ENCODE measurements at places on chromosomes 13 and 19.

DNA sequence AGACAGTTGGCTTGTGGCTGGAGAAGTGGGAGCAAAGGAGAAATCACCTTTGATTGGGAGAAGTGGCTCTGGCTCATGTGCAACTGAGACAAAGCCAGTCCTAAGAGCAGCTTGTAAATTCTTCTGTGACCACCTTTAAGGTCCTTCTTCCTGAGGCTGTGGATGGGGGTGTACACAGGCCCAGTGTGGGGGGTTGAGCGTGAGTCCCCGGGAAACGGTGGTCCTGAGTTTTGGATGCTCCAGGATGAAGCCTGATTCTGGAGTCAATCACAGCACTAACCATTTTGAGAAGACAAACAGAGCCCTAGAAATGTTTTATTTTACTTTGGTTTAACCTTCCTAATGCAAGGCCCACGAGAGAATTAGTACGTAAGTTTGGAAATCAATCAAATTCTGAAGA is 3.9 kb upstream of the CEBPA start:
- DNase-seq: no peak

- DNase-seq: no peak
Measured at GRCh38 chr19:50417111-50418081, 1.3 kb upstream of the SPIB start.

- no peak for DNase-seq
Measured at GRCh38 chr19:47036097-47036651, 12.2 kb downstream of the TMEM160 start.

DNA sequence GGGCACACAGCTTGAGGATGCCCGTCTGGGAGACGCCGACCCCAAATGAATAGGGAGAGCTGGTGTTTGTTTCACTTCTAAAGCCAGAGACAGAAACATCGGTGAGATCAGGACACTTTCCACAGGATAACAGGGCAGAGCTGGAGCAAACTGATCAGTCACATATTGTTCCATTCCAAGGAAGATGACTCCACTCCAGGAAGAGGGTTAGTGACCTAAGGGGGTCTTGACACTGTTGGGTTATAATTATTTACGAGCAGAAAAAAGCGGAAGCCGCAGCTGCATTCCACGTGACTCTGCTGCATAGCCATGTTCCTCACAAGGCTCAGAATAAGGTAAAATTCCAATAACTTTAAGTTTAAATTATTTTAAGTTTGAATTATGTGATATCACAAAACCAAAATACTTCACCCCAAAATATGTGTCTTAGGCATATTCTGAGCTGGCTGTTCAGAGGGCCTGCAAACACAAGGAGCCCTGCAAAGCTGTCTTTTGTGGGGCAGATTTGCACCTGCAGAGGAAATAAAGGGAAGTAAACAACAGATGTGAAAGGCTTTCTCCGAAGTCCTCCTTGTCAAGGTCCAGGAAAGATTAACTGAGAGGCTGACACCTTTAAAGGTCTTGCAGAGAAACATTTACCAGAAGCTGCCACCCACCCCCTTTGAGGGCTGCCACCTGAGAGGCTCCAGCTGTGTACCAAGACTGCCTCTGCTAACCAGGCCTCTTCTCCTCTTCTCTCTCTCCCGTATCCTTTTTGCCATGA is 819.2 kb downstream of the UQCRFS1 start:
- DNase-seq: no peak

DNA sequence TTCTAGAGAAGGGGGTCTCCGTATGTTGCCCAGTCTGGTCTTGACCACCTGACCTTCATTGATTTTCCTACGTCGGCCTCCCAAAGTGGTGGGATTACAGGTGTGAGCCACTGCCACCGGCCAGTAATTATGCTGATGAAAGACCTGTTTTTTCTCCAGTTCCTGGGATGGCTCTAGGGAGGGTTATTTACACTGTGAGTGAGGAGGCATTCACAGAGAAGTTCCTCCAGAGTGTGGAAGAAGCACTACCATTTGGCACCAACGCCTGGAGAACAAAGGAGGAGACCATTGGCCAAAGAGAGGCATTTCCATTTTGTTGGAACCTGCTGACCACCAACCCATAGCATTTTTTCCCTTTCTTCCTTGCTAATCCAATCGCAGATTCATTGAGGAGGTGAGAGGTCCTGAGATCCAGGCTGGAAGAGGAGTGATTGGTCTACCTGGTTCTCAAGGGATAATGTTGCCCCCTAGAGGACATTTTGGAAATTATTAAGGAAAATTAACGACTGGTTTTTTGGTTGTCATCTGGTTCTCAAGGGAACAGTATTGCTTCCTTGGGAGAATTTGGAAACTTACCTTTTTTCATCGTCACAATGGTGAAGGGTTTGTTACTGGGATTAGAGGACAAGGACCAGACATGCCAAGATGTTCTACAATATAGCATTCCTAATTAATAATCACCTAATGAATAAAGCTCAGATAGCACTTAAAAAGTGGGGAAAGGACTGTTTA is 5.5 kb upstream of the SAE1 start:
- no peak for DNase-seq

- DNase-seq: no peak
Measured at GRCh38 chr13:79382545-79383275, 23.3 kb downstream of the RBM26 start.

- no peak for DNase-seq
Measured at GRCh38 chr19:11693505-11694499, 44.9 kb downstream of the ZNF823 start.

- peak; percentile 74 for DNase-seq
Measured at GRCh38 chr19:40191836-40192646, 815 bp downstream of the MAP3K10 start.

DNA sequence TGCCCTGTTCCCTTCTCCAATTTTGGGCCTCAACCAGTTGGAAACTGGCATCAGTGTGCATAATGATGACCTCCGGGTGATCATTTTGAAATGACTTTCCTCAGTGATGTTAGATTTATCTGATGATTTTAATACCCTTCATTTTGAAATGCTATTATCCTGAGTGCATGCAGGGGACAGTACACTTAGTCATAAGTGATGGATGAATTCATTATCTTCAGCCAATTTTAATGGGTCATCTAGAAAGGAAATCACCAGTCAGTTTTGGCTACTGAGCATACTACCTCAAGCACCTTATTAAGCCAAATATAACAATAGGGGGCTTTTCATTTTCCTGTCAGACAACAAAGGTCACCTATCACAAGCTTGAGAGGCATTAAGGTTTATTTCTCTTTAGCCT is 118.5 kb upstream of the MIR17HG start:
- no peak for DNase-seq

- DNase-seq: no peak
Measured at GRCh38 chr13:67341406-67341805, 111.3 kb upstream of the PCDH9 start.

- DNase-seq: no peak
Measured at GRCh38 chr19:57249329-57249728, 8.9 kb downstream of the ZNF805 start.

DNA sequence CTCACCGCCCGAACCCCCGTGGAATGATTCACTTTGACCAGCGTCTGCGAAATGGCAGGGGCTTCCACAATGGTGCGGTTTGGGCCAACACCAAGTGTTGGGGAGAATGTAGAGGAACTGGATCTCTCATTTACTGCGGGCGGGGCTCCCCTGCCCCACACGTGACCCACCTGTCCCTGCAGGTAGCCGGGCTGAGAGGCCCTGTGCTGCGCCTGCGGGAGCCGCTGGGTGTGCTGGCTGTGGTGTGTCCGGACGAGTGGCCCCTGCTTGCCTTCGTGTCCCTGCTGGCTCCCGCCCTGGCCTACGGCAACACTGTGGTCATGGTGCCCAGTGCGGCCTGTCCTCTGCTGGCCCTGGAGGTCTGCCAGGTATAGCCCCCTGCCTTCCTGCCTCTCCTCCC is 5.8 kb upstream of the FLT3LG start:
- no peak for DNase-seq

- DNase-seq: no peak
Measured at GRCh38 chr19:55015126-55015525, 22.9 kb downstream of the GP6 start.

- DNase-seq: no peak
Measured at GRCh38 chr19:32831611-32832010, 38.0 kb downstream of the SLC7A9 start.

DNA sequence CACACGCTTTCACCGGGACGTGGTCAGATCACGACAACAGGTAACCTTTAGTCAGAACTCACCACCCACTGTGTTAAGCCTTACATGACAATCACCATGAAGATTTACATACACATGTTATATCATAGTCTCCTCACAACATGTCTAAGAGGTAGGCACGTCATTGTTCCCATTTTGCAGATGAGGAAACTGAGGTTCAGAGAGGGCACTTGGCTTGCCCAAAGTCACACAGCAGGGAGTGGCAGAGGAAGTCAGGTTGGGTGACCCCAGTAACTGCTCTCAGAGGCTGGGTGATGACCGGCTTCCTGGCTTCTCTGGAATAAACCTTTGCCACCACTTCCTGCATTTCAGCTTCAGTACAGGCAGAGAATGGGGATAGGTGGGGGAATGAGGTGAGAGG is 5.3 kb downstream of the KLK10 start:
- no peak for DNase-seq

DNA sequence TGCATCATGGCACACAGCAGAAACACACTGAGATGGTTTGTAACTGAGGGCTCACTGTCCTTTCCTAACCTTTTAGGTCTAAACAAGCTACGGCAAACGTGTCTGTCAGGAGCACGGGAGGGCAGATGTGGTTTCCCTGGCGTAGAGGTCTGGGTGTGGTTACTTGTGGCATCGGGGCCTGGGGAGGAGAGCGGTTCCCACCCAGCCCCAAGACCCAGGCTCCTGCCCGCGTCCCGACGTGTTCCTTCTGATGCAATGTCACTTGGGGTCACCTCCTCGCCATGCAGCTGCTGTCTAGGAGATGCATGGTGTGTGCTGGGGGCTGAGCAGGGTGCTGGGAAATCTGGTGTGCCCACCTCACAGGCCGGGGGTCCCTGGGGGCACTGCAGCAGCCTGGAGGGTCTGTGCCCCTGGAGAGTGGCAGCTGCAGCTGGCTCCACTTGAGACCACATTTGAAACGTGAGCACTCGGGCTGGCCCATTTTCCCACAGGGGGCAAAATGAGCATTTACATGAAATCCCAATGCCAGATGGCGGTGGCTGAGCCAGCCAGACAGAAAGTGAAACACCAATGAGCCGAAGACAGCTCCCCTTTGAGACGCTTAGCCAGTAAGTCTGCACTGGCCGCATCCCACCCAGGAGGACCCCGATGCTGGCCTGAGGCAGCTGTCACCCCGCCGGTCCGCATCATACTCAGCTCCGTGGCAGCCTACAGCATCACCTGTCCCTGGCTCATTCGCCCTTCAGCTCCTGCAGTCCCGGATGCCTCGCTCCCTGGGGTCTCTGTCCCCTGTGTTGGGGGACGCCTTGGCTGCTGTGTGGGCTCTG is 22.3 kb upstream of the MYDGF start:
- no peak for DNase-seq

DNA sequence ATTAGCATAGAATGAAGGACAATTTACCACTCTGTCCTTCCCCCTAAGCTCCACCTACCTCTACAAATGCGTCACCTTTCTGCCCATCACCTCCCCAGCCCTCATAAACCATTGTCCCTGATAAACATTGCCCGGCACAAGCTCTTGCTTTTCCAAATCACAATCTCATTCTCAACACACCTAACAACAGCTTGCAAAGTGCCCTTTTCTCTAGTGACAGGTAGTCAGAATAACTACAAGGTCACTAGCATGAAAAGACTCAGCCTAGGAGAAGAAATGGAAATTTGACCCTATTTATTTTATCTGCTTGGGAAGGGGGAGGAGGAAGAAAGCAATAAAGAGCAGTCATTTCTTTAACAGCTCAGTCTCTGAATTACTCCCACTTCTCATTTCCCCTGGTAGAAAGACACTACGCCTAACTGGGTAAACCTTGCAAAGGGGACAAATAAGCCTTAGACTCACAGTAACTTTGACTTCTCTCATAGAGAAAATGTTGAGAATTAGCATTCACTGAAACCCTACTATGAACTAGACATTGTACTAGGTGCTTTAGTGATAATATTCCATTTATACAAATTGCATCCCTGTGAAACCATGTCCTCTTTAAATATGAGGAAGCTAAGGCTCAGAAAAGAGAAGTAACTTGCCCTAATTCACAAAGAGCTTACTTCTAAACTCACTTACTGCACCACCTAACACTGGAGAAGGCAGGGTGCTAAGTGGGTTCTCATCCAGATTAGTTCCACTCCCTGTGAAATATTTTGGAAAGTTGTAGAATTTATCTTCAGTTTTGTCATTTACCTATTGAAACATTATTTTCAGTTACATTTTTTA is 116.2 kb upstream of the FNDC3A start:
- peak; percentile 20 for DNase-seq

Measured in nephron progenitor cell (in vitro differentiated cells).